Stimulated activated CD8-positive, alpha-beta memory T cell treated with anti-CD3 and anti-CD28 coated beads, Interleukin-7, amount 100 ng/mL, for 1 hour (primary cell): ENCODE measurements at places on chromosomes 6 and 20.

DNA sequence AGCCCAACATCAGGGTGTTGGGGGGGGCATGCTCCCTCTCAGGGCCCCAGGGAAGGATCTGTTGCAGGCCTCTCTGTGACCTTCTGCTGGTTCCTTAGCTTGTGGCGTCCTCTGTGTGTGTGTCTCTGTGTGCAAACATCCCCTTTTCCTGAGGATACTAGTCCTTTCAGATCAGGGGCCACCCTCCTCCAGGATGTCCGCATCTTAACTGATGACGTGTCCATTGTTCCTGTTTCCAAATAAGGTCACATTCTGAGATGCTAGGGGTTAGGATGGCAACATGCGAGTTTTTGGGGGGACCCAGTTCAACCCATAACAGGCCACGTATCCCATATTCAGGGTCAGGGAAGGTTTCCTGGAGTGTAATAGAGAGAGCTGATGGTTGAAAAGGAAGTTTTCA is 40.9 kb downstream of the GMPR start:
- no peak for DNase-seq

GRCh38 chr6:109323241-109323640 is 59.0 kb downstream of the CD164 start:
- DNase-seq, result no peak

DNA sequence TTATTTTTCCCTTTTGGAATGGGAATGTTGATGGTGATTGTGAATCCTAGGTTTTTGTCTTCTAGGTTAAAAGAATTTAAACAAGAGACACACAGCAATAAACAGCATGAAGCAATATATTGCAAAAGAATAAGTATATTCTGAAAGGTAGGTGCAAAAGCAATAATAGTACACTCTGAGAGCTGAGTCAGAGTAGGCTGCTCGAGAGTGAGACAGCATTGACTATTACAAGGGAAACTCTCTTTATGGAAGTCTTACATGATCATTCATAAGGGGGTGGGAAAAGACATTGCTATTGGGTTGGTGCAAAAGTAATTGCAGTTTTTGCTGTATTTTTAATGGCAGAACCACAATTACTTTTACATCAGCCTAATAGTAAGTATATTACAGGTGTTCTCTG is 25.0 kb downstream of the FBXO5 start:
- DNase-seq, result no peak

DNA sequence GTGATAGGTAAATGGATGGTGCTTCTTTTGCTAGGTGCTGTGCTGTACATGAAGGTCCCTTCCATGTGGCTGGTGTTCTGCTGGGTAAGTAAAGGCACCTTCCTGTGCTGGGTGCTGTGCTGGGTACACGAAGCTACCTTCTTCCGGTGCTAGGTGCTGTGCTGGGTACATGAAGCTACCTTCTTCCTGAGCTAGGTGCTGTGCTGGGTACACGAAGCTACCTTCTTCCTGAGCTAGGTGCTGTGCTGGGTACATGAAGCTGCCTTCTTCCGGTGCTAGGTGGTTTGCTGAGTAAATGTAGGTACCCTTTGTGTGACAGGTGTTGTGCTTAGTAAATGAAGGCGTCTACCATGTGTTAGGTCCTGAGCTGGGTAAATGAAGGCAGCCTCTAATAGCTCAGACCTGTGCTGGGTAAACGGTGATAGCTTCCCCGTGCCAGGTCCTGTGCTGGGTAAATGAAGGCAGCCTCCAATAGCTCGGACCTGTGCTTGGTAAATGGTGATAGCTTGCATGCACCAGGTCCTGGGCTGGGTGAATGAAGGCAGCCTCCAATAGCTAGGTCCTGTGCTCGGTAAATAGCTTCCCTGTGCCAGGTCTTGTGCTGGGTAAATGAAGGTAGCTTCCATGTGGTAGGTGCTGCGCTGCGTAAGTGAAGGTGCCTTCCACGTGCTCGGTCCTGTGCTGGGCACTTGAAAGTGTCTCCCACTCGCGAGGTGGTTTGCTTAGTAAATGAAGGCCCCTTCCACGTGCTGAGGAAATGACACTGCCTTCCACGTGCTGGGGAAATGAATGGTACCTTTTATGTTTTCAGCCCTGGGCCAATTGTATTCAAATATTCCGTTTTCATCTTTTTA is 115.5 kb downstream of the ERMARD start:
- no peak for DNase-seq

- DNase-seq, result no peak
These were observed 112.0 kb downstream of the DACT2 start for GRCh38 chr6:168207421-168208175.

GRCh38 chr6:91155129-91155785 is 568.4 kb upstream of the MAP3K7 start:
- no peak for DNase-seq

- DNase-seq, result no peak
These were observed 17.3 kb downstream of the ERGIC3 start for GRCh38 chr20:35559042-35559693.

- DNase-seq, result no peak
These were observed 30.0 kb downstream of the BRPF3 start for GRCh38 chr6:36226438-36227047.

DNA sequence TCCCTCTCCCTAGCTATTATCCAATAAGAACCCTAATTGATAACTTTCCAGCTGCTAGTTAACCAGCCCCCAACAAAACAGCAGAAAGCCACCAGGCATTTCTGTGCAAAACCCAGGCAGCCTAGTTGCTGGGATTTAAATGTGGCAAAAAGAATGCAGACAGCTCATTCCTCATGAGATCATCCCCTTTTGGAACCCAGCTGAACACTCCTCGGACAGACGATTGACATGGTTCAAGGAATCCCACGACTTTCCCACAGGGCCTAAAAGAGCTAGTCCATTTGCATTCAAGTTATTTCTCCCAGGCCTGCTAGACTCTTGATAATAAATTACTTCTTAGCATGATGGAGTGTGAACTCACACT is 24.0 kb downstream of the JAG1 start:
- DNase-seq, result no peak
